ENCODE measurements at places on chromosomes 7 and 10.

DNA sequence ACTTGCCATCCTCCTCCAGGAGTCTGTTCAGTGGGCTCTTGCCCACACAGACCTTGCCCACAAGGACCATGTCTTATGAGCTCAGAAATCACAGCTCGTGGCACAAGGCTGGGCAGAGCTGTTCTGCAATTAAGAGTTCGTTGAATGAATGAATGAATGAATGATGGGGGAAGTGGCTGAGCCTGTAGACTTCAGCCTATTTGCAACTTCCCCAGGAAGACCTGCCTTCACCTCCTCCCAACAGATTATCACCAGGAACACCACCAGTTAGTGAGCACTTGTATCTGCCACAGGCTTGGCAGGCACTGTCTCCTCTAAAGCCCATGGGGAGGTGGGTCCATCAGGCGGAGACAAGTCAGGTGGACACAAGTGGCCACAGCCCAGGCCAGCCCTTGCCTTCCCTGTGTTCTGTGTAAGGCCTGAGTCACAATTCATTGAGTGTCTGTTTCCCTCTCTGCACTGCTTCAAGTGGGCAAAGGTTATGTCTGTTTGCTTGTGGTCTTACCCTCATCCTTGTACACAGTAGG is 1.8 kb upstream of the FGF8 start:
- no peak for DNase-seq

- DNase-seq = no peak
Observed at GRCh38 chr10:74586088-74586585, 240.3 kb upstream of the KAT6B start.

DNA sequence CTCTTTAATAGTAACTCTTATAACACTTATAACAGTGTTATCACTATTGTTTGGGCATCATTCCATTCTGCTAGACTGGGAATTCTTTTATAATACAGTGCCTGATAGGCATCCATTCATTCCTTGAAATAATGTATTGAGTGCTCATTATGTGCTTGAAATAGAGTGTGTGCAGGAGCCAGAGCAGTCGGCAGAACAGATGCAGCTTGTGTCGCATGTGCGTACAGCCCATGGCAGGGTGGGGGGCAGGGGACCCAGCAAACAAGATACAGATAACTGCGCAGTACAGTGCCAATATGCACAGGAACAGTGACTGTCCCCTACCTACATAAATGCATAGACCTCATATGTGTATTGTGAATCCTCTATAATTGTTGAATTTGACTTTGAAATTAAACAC is 99.3 kb downstream of the KAT6B start:
- DNase-seq = no peak

DNA sequence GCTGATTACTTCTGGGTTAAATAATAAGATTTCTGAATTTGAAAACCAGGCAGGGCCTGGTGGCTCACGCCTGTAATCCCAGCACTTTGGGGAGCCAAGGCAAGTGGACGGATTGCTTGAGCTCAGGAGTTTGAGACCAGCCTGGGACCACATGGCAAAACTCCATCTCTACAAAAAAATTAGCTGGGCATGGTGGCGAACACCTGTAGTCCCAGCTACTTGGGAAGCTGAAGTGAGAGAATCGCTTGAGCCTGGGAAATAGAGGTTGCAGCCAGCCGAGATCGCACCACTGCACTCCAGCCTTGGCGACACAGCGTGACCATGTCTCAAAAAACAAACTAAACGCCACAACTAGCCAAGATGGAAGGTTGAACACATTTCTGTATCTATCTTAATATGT is 3.5 kb downstream of the CYCS start:
- no peak for DNase-seq

DNA sequence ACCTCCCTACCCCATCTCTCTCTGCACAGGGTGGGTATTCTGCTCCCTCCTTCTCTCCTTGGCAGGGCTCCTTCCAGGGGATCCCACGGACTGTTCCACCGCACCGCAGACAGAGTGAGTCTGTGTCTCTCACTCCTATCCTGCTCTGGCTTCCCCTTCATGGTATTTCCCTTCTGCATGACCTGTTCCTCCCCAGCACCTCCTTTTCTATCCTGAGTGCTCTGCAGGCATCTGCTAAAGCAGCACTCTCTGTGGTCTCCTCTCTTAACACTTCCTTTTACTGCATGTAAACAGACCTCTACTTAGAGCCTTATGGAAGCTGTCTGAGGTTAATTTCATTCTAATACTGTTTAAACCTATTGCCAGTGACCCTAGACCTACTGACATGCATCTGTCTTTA is 171.5 kb downstream of the CCSER2 start:
- DNase-seq = no peak

GRCh38 chr7:117041822-117042221 is 88.5 kb downstream of the ST7 start:
- DNase-seq = no peak

DNA sequence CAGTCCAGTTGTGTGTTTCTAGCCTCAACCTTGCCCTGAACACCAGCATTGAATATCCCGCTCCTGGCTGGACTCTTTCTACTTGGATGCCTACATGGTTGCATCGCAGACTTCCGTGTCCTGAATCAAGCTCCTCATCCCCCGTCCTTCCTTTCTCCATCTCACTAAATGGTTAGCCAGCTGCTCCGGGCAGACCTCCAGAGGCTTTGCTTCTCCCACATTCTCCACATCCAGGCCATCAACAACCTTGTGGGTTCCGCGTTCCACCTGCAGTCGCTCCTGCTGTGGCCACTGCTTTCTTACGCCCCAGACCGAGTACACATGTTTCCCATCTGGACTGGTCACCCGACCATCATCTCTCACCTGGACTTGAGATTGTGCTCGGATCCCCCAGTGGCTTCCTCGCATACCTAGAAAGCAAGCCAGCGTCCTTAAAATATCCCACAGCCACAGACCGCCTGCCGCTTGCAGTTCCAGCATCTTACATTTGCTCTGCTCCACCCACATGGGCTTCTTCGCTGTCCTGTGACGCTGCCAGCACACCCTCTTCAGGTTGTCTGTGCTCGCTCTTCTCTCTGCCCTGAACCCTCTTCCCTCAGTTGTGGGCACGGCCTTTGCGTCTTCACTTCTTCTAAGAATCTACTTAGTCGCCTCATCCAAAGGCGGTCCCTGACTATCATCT is 25.9 kb downstream of the CELF2 start:
- no peak for DNase-seq

DNA sequence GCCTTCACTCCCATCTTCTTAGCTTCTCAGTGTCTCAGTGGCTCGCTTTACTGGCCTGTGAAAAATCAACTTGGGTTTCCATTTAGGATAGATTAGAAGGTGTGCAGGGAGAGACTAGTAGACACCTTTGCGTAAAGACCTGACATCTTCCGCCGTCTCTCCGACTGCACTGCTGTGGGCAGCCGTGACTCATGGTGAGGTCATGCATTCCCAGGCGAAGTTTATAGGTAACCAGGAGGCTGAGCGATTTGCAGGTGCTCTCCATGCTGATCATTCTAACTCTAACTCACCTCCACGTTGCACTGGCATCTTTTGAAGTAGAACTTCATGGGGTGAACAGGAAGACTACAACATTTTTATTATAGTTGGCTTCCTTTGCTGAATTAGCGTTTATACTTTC is 68.0 kb upstream of the ZNF438 start:
- peak; percentile 29 for DNase-seq

DNA sequence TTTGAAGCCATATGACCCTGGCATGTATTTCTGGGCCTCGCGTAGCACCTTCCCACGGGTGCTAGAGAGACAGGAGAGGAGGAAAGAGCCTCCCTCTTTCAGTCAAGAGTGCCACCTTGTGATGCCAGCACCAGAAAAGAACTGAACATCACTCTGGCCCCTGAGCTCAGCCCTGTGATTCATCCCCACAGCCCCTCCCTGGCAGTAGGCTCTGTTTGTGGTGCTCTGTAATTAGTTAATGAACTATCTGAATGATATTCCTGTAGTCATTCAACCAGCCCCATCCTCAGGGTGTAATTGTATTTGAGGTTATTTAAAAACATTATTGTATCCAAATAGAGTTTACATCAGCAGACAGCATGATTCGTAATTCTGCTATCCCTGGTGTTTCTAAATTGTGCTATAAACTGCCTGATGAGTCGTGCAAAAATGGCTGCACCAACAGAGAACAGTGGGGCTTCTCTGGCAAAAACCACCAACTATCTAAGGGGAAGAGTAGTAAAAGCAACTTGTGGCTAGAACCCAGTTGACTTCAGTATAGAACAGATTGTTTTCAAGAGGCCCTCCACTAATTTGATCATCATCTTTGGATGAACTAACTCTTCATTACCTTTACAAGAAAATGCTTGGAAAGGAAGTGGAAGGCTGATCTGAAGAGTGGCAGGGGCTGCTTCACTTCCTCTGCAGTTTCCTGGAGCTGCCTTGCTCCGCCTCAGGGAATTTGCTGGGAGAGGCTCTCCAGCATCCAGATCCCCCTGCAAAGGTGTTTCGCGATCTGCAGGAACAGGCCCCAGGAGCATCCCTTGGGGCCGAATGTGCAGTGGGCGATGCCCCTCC is 23.7 kb upstream of the TIAL1 start:
- no peak for DNase-seq

DNA sequence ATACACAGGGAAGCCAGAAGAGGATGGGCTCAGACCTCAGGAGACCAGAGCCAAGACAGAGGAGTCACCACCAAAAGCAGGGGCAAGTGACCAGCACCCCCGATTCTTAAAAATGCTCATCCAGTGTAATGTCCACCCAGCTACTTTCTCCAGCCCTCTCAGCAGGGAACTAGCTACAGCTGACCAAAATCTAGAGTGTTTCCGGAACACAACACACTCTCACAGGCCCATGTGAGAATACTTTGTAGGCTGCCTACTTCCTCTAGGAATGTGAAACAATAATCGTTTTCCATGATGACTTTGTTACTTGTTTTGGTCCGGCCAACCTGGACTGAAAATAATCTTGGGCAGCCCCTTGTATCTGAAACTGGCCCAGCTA is 14.5 kb downstream of the PSAP start:
- DNase-seq = no peak

GRCh38 chr7:135001390-135002165 is 15.3 kb downstream of the AGBL3 start:
- DNase-seq = no peak

DNA sequence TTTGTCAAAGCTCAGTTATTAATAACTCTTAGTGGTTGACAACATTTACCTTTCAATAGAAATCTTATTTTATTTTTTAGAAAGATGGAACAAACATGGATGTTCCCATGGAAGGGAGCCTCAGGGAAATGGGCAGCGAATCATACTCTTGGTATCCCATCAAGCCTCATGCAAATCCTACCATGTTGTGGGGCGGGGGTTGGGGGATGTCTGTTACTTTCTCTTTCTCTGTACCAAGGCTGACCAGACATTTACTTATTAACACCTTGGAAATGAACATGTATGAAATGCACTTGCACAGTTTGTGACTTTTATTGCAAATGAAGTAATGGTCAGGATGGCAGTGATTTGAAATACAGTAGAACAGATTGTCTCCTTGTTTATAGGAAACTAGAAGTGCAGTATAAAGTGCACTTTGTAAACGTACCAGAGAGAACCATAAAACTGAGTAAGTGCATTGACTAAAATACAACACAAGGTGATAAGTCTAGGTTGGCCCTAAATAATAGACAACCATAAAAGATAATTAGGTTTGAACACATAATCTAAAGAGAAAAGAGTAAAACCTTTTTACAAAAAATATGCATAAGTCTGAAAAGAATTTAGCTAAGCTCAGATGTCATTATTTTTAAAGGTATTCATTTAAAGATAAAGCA is 32.4 kb downstream of the SEMA3D start:
- no peak for DNase-seq

GRCh38 chr7:76318488-76319353 is 16.2 kb downstream of the HSPB1 start:
- DNase-seq = peak; percentile 56

GRCh38 chr7:36155811-36156361 is 2.8 kb downstream of the EEPD1 start:
- DNase-seq = no peak

All from 8988T (cell line).